ENCODE measurements at places on chromosomes 5 and 9. TPM values are rescaled to one million over a fixed set of nuclear protein-coding genes. Genes with fewer than 3 reads are reported as not detected.

Gene GAPT
- not detected for total RNA-seq

Gene RAB24
- 26.1 TPM for total RNA-seq

Gene PCDHGA11
- total RNA-seq = 3.2 TPM

Gene DEPDC1B
- total RNA-seq = 2.1 TPM

Gene PAIP2
- 68.7 TPM for total RNA-seq

Gene ZNF618
- total RNA-seq = 1.3 TPM

Gene F2RL2
- not detected for total RNA-seq

Gene CDKN2B-AS1
- 0.53 TPM for total RNA-seq

Gene FCN2
- not detected for total RNA-seq

Gene IRX1
- 5.2 TPM for total RNA-seq
